ENCODE measurements at places on chromosomes 6 and 20.

GRCh38 chr6:42226645-42227143, 9.0 kb upstream of the MRPS10 start:
- no peak for DNase-seq

GRCh38 chr6:133590196-133590595, 298.7 kb upstream of the TCF21 start:
- no peak for DNase-seq

DNA sequence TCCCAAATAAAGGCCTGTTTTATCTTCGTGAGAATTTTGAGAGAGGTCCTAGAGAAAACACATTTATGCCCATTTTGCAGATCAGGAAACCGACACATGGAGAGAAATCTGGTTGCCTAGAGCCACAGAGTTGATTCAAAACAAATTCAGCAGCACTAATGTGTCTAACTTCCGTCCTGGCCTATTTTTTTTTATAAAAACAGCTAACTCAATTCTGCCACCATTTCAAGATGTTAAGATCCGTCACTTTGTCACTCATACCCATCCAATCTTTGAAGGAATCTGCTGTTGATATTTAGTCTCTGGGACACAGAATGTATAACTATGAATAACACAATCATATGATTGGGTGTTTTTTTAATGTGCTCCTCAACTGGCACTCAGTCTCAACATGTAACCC, 611.1 kb upstream of the ARID1B start:
- DNase-seq, result no peak

GRCh38 chr6:94894300-94894699, 683.0 kb upstream of the MANEA start:
- no peak for DNase-seq

GRCh38 chr6:20038410-20039204, 173.7 kb downstream of the MBOAT1 start:
- no peak for DNase-seq

DNA sequence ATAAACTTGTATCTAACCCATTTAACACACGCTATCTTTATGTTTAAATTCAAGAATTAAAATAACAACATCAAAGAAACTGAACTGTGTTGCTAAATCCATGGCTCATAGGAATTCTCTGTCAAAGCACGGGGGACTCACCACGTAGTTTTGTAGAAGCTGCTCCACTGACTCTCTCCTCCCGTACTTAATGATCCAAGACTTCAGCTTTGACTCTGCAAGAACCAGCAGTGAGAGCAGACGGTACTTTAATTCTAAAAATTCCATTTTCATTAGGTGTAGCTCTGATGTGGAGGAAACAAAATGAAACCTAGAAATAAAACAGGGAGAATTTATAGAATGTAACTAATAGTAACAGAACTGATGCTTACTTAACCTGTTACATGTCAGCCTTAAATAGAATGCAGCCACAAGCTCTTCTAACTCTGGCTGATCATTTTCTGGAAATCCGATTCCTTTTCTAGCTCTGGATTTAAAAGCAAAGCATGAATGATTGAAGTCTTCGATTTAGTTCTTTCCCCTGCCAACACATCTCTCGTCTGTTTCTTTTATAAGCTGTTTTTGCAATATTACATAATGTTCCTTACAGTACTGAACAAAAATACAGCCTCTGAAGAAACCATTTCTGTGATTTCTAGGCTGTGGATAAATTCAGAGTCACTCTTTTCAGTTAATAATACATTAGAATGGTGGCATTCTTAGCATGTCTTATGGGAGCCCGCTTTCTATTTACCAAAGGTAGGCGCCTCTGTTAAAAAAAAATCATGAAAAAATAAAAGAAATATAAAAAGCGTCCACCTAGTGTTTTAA, 165.5 kb downstream of the SYNE1 start:
- DNase-seq, result no peak

DNA sequence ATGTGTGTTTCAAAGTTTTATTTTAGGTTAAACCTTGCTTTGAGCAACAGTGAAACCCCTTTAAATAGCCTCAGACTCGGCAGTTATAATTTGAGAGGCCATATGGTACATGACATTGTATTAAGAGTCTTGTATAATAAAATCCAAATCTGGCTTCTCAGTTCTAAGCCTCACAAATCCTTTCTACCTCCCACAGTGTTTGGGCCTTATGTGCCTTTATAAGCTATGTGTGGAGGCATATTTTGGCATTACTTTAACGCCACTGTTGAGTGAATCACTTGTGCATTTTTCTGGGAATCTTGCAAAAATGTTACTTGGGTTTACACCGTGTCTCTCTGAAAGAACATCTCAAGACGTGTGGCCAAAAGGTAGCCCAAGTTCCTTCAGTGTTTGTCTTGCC, 152.4 kb downstream of the COL9A1 start:
- no peak for DNase-seq

GRCh38 chr20:41048461-41049301, 20.1 kb downstream of the TOP1 start:
- no peak for DNase-seq

All from NCI-H526 (cell line).